ENCODE measurements at places on chromosomes 16 and 17.

GRCh38 chr17:80117491-80118401 is 16.4 kb downstream of the GAA start:
- no peak for DNase-seq

- no peak for DNase-seq
Observed at GRCh38 chr17:55383771-55384642, 37.6 kb downstream of the MMD start.

GRCh38 chr16:74749291-74750055 is 25.1 kb downstream of the FA2H start:
- no peak for DNase-seq

DNA sequence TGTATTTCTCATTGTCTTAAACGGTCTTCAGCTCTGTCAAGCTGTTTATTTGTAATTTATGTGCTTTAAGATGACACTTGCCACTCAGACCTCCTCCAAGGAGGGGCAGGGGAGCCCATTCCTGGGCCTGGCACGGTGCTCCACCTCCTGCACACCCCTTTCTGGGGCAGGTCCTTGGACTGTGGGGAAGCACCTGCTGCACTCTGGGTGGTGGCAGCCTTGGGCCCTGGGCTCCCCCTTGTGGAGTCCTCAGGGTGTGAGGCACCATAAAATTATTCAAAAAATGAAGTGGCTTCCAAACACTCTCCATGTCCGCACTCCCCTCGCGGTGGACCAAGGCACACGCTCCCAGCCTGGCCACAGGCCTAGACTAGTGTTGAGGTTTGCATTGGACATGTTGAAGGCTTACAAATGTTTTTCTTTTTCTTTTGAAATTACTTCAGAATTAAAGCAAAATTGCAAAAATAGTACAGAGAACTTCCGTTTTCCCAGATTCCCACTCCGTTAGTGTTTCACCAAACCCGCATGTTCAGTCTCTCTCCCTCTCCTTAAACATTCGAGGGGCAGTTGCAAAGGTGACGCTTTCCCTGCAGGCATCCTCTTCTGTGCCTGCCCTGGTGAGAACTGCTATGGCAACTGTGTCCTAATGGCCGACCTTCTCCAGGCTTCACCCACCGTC is 32.4 kb downstream of the FOXK2 start:
- DNase-seq = no peak

DNA sequence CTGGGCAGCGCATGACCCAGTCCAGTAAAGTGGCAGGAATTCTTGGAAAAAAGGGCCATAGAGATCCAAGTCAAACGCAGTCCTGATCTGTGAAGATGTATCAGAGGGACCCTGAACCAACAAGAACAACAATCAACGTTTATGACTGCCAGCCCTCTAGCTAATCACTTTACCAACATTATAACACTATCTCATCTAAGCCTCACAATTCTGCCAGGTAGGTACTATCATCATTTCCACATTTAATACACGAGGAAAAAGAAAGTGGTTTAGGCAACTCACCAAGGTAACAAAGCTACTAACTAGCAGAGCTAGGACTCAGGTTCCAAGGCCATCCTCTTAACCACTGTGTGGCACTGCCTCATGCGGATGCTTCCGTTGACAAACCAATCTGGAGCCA is 28.1 kb downstream of the TEX2 start:
- no peak for DNase-seq

DNA sequence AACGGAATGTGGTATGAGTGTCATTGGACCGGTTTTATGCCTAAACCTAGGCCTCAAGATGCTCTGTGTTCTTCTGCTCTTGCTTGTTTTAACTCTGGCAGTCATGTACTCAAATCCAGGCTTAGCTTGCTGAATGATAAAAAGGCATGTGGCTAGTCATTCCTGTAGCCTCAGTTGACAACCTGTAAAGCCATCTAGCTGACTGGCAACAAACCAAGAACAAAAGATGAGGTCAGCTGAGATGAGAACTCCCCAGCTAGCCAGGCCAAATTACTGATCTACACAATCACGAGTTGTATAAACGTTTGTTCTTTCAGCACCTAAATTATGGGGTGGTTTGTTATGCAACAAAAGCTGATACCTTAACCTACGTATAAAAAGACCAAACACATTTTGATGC is 1406.0 kb upstream of the CDH8 start:
- no peak for DNase-seq

GRCh38 chr16:49756775-49757558 is 98.9 kb downstream of the ZNF423 start:
- DNase-seq = no peak

- DNase-seq = no peak
Observed at GRCh38 chr17:30761060-30761459, 63.4 kb downstream of the CRLF3 start.

DNA sequence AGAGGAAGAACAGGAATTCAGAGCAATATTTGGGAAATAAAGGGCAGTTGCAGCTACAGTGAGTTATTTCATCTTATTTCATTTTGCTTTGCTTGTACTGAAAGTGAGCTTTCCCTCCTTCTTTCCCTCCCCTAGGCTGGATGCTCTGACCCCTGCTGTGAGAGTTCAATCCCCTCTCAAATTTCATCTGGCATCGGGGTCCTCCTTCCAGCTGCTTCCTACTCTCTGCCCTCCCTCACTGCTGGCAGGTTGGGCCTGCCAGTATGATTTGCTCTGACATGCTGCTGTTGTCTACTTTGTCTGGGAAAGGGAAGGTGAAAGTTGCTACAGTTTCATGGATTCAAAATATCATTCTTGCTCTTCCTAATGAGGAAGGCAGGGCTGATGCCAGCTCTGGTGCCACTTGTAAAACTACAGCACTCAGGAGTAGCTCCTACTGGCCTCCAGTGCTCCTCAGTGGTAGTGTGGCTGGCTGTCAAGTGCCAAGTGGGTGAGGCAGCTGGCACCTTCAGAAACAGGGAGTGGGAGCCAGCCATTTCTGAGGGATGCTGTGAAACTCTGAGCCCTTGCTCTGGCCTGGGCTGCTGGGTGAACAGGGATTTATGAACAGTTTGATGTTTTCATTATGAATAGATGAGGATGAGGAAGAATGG is 408.6 kb downstream of the HAPSTR1 start:
- DNase-seq = no peak

DNA sequence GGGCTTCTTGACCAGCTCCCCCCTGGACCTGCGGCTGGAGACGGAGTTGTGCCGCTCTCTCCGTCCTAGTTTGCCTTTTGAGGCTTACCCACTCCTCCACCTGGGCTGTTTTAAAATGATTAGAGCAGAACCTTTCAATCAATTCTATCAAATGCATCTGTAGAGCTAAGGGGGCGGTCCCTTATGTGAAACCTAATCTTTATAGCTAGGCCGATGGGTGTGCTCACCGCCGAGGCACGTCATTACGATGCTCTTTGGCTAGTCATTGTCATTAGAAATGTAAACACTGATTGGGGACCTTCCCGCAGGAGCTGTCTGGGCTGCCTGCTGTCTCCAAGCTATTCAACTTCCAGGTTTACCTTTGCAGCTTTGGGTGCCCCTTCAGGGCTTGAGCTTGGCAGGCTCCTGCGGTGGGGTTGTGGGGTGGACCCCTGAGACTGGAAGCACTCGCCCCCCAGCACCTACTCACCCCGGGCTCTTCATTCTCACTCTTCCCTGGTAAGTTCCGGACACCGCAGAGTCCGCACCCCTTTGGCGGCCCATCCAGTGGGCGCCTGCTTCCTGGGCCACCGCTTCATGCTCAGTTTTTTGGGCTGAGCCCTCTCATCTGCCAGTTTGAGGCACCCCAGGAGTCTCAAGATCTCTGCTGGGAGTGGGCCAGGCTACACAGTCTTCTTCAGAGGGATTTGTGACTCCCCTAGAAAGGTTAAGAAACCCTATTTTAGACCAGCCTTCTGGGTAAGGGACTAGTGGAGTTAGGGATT is 20.9 kb upstream of the IL17C start:
- DNase-seq = no peak

All from HS-5 (cell line).